ENCODE measurements at places on chromosomes 11 and 22. TPM values are rescaled to one million over a fixed set of nuclear protein-coding genes. Genes with fewer than 3 reads are reported as not detected.

DNA sequence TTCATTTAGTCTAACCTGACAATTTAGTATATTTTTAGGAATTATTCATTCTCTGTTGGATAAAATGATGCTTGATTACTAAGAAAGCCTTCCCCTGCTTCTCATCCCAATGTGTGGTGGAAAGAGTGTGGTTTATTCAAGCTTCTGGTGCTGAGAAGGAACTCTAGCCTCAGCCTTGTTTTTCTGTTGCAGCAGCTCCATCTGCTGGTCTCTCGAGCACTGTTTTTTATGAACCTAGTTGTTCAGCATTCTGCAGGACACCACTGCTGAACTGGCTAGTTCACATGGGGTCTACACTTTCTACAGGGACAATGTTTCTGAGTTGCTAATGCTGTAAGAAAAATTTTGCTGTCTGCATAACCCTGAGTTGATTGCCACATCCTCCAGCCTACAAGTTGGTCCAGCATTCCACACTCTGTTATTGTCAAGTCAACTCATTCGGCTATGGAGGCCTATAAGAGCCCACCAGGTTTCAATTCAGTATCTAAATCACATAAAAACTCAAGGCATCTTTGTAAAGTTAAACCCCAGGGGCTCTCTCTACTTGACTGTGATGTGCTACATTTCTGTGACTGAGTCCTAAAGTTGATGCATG, 14.3 kb downstream of the OR2AG2 start:
- peak; percentile 73 for DNase-seq

GRCh38 chr11:39239553-39239952, 2219.9 kb downstream of the LRRC4C start:
- DNase-seq = no peak

DNA sequence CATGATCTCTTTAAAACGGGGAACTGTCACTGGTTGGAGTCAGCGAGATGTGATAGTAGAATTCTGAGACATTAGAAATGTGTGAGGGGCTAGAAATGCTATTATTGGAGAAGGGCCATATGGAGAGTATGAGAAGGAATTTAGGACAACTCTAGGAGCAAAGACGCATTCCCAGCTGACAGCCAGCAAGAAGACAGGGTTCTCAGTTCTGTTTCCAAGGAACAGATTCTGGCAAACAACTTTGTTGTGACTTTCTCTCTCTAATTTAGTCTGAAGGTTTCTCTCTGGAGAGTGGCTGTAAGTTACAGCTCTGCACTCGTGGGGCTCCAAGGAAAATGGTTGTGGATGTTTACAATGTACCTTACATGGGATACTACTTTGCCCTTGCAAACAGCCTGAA, 876.3 kb downstream of the FAM181B start:
- DNase-seq = no peak

DNA sequence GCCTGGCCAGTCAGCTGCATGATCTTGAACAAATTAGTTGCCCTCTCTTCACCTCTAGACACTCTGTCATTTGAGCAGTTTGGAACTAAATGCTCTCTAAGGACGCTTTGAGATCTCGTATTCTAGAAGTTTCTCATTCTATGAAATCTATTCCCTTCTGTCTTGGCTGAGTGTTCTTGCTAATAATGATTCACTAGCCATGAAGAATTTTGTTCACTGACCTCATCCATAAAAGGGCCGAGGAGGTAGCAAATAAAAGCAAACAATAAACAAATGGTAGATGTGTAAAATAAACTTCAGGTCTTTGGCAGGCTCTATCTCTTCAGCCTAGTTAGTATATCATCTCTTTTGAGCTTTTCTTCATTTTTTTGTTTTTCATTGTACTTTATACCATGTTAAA, 76.6 kb downstream of the USP35 start:
- no peak for DNase-seq

- DNase-seq = no peak
Observed at GRCh38 chr22:40758390-40758789, 60.8 kb downstream of the SLC25A17 start.

GRCh38 chr22:40238425-40239344, 61.0 kb downstream of the TNRC6B start:
- DNase-seq = peak; percentile 74

GRCh38 chr22:40665312-40665711, 14.0 kb upstream of the MCHR1 start:
- DNase-seq = no peak

DNA sequence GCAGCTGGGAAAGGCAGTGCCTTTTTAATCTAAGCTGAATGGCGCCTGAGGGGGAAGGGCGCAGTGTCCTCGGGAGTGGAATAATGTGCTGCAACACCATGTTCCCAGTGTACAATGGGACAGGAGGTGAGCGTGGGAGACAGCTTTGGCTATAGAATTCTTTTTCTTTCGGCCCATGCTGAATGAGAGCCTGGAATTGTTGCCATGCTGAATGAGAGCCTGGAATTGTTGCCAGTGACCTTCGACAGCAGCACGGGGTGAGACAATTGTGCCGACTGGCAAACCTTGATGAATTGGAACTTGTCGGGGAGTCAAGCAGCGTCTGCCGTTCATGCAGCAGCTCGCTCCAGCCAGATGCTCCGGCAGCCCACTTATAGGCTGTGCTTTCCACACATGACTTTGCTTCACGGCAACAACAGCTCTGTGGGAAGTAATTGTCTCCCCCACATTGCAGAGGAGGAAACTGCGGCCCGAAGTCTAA, 141.4 kb upstream of the E2F8 start:
- DNase-seq = no peak

DNA sequence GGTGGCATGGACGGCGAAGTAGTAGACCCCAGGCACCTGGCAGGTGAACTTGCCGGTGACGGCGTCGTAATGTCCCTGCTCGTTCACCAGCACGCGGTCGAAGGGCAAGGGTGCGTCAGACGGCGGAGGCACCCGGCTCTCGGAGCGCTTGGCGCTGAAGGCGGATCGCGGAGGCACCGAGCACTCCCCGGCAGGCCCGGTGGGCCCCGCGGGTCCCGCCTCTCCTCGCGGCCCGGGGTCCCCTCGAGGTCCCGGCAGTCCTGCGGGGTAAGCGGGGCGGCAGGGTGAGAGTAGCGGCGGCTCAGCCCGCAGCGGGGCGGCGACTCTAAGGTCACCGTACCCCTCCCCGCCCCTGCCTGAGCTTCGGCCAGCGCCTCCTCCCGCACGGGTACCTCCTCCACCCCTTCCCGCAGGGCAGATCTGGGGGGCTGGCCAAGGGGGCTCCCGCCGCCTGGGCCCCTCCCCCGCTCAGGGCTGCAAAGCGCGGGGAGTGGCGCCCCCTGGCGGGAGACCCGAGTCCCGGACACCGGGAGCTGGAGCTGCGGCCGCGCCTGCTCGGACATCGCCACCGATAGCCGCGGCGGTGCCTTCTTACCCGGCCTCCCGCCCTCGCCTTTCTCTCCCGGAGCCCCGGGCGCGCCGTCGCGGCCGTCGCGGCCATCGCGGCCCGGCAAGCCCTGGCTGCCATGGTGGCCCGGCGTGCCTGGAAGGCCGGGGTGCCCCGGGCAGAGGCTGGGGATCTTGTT, 921 bp downstream of the C1QTNF5 start:
- peak; percentile 71 for DNase-seq

GRCh38 chr22:42132457-42132856, 1.8 kb upstream of the CYP2D6 start:
- DNase-seq = no peak

GRCh38 chr11:77202941-77203900, 75.2 kb downstream of the MYO7A start:
- DNase-seq = no peak

DNA sequence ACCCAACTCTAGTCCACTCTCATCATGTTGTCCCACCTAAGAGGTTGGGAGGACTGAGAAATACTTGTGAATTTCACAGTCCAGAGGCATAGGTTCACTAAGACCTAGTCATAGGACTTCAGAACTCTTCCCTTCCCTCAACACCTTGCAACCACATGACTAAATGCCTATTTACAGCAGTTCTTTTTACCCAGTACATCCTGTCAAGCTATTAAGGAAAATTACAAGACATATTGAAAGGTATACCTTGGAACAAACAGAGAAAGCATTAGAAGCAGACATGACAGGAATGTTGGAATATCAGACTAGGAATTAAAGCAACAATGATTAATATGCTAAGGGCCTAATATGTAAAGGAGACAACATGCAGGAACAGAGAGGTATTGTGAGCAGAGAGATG, 563.8 kb upstream of the LRRC4C start:
- peak; percentile 9 for DNase-seq

- peak; percentile 71 for DNase-seq
Observed at GRCh38 chr11:76768088-76768908, 14.9 kb upstream of the TSKU start.

- no peak for DNase-seq
Observed at GRCh38 chr11:50098186-50098725, 65.6 kb downstream of the OR4C45 start.

DNA sequence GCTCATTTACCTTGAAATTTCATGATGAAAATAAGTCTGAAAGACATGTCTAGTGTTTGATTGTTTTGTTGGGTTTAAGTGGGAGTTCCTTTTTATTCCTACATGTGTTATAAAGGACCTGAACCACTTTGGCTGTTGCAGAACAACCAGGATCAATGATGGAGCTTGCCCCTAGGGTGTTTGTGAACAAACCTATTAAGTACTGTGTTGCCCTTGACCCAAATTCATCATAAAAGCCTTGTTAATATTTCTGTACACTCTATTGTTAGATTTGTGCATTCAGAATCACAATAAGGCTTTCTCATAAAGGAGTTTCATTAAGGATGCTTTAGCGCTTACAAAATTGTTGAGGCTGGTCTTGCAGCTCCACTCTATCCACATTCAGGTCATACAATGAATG, 452.6 kb downstream of the NELL1 start:
- no peak for DNase-seq

DNA sequence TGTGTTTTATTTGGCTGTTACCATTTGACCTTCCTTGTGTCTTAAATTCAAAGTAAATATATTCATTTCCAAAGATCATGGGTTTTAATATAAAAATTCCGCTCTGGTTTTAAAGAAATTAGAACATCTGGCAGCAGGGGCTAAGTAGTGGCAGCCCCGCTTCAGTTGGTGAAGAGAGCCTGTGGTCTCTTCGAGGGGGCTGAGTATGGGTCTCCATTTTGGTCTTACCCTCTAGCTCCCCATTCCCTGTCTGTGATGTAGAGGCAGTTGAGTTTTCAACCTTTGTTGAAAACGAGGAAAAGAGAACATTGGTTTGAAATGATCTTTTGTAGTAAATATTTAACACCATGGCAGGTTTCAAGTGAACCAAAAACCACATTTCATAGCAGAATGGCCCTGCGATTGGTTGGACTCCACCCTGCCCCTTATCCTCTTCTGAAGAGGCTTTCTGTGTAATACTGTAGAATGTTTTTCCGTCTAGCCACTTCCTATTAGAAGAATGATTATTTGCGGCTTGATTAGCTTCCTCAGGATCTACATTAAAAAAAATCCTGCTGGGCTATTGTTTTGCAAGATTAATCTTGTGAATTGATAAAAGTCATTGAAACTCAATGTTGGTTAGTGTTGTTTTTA, 17.7 kb downstream of the APLP2 start:
- no peak for DNase-seq

DNA sequence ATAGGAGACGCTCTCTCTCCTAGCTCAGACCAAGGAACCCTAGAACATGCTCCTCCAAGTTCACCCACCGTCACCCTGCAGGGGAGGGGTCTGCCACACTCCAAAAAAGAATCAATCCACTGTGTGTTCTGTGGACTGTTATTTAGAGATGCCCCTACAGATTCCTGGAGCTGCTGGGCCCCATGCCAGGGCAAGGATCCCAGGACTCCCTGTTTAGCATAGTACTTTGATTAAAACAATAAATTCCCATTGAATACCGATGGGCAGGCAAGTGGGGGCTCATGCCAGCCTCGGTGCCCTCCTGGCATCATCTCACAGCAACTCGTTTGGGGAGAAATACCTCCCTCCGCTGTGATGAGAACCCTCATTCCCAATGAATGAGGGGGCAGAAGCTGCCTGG, 247.5 kb downstream of the ST3GAL4 start:
- DNase-seq = no peak

DNA sequence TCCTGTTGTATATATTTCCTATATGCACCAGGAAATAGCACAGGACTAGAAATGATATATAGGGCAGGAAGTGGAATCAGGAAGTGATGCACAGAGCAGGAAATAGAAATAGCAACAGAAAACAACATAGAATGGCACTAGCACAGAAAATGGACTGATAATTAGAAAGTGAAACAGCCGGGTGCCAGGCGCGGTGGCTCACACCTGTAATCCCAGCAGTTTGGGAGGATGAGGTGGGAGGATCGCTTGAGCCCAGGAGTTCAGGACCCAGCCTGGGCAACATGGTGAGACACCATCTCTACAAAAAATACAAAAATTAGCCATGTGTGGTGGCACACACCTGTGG, 10.0 kb upstream of the RELT start:
- no peak for DNase-seq

- DNase-seq = peak; percentile 41
Observed at GRCh38 chr11:100932474-100933100, 197.0 kb downstream of the PGR start.

- DNase-seq = peak; percentile 65
Observed at GRCh38 chr22:35330258-35330861, 30.7 kb downstream of the TOM1 start.

DNA sequence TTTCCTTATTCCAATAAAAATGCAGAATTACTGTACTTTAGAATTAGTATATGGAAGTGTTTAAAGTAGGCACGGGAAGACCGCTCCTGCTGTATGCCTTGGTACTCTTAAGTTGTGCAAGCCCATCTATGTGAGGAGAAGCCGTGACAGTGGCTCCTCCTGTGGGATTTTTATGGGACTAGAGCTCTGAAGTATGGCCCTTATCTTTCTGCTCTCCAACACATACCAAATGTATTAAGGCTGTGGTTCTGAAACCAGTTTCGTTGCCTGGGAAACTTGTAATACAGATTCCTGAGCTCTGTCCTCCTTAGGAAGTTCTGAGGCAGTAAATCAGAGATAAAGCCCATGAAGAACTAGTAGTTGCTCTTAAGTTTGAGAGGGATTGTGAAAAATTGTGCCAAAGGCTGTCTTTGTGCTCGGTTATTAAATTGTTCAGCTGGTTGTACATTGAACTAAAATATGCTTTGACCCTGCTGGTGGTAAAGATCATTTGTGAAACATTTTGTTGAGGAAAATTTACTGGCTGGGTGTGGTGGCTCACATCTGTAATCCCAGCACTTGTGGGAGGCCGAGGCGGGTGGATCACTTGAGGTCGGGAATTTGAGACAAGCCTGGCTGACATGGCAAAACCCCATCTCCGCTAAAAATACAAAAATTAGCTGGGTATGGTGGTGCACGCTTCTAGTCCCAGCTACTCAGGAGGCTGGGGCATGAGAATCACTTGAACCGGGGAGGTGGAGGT, 29.3 kb downstream of the RTN3 start:
- peak; percentile 68 for DNase-seq

MYO7A gene
- polyA plus RNA-seq = 1.3 TPM

TM7SF2 gene
- polyA plus RNA-seq = 47.1 TPM

OR2AT4 gene
- not detected for polyA plus RNA-seq

GAL gene
- polyA plus RNA-seq = 1.2 TPM

SMIM35 gene
- polyA plus RNA-seq = not detected

CDON gene
- polyA plus RNA-seq = 1.5 TPM

MMP8 gene
- polyA plus RNA-seq = not detected

QSER1 gene
- 5.5 TPM for polyA plus RNA-seq

MTNR1B gene
- not detected for polyA plus RNA-seq

PICALM gene
- polyA plus RNA-seq = 183 TPM

MAP6 gene
- polyA plus RNA-seq = 0.12 TPM

BLID gene
- polyA plus RNA-seq = 0.12 TPM

LGR4 gene
- 0.89 TPM for polyA plus RNA-seq

Data from endothelial cell of umbilical vein (primary cell).